Type B pancreatic cell (in vitro differentiated cells): ENCODE measurements at places on chromosomes 4 and X. TPM values are rescaled to one million over a fixed set of nuclear protein-coding genes. Genes with fewer than 3 reads are reported as not detected.

DNA sequence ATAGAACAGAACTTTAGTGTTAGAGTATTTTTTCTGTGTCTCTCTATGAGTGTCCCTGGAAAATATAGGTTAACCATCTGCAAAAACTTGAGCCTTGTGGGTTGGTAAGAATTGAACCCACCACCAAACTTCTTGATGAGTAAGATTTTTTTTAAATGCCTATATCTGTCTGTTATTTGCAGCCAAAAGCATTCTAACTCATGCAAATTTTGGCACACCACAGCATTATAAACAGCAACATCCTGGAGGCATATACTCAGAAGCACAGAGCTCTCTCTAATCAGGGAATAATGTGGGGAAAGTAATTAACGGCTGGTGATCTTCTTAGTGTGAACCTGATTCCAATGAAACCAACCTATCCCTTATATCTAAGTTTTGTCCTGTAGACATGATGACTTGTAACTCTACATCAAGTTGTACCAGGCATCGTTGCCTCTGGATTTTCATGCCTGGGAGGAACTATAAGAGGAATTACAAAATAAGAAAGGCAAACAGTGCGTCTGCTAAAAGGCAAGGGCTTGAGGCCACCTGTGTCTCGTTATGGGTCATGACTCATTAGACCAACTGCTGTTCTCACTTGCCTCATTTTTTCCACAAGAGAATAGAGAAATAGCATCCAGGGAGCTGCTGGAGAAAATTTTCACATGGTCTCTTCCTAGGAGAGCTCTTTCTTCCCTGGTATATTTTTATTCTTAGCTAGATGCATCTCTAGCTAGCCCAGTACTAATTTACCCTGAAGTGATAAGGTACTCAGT is 202.4 kb downstream of the CHIC2 start:
- DNase-seq: no peak

DNA sequence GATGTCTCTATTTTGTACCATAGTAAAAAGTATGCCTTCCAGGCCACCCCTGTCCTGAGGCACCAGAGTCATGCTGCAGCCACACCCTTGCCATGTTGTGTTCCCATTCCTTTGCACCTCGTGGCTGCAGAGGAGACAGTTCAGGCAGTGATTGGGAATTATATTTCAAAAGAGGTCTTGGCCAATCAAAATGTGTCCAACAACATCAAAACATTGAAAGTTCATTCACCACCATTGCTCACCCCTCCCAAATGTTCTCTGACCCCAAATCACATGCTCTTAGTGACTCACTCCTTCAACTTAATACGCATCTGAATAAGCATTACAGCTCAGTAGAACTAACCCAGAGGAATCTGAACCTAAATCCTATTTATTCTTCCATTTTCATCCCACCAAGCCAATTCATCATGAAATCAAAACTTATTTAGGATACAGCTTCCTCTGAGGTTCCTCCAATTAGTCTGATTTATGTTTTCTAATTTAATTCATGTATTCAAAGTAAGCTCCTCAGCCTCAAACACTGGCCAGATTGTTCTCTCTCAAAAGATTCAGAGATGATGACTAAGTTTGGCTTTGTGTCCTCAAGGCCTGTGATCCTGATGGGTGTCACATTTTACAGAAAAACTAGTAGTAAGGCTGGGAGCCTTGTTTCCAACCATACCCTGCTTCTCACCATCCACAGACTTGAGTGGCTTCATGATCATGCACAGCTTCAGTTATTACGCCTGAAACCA is 323.2 kb upstream of the INTU start:
- no peak for DNase-seq

- DNase-seq: no peak
These were observed 14.1 kb downstream of the AMER1 start for GRCh38 chrX:64191281-64192010.

DNA sequence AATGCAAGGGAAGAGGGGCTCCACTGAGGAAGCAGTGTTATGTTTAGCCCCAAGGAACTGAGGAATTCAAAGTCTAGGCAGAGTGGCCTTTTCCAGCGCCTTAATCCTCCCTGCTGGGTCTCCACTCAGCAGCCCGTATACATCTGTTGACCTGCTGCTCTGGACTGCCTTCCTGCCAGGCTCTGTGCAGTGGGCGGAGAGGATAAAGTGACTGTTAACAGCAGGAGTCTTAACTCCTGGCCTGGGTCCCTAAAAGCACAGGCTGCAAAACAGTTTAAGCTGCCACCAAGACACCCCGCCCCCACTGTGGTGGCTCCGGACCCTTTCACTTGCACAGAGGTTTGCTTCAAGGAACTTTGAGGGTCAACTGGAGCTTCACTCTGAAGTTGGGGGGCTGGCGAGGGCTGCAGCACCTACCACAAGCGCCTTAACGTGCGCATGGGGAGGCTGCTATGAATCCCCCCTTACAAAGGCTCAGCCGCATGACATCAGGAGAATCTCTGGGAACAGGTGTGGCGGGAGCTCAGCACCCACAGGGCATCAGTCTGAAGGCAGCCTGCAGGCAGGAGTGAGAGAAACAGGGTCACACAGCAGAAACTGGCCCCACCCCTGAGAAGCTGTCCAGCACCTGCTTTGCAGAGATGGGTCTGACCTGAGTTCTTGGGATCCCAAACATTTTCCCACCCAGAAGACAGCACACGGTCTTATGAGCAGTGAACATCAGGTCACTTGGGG is 358.2 kb upstream of the GATB start:
- no peak for DNase-seq

The NDST3 gene
- 1.5 and 2.7 TPM in 2 replicates for total RNA-seq

The TNMD gene
- 1.1 and 2.3 TPM in 2 replicates for total RNA-seq

The NPY1R gene
- 6.6 and 84.8 TPM in 2 replicates for total RNA-seq
